Thoracic aorta (tissue), 2 donors: ENCODE measurements at places on chromosomes 16 and 17.

DNA sequence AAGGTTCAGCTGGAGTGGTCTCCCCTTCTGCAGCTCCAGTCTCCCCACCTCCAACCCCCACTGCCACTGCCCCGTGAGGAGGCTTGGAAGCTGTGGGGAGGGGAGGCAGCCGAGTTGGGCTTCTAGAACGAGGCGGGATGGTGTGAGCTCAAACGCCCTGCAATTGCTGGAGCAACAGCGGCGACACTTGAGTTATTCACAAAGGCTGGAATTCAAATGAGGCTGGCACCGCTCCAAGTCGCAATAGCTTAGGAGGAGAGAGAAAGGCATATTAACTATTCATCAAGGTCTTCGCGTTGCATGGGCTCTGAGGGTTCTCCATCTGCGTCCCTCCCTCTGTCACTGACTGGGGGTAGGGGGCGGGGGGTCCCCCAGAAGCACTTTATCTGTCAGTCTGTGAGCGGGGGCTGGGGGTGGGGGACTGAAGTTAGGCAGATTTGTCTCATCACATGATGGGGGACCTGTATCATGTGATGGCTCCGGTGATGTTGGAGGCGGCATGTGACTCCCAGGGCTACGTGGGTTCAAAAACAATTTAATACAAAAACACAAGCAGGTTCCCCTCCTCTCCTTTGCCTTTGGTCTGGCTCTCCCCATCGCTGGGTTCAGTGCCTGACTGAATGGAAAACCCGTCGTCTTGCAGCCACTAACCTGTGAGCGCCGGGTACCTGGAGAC is 70.5 kb downstream of the RBBP6 start:
- H3K4me1 ChIP-seq, result no peaks in the 10 kb centered on the region
- no peaks in the 10 kb centered on the region for H3K36me3 ChIP-seq
- H3K27me3 ChIP-seq, result no peaks in the 10 kb centered on the region
- DNase-seq, result peak; percentile 39

- peaks cover 45% of the 10 kb centered on the region for H3K36me3 ChIP-seq
- H3K27me3 ChIP-seq, result no peaks in the 10 kb centered on the region
- H3K27ac ChIP-seq, result no peak overlapping the region
- no peak overlapping the region for H3K4me3 ChIP-seq
Observed at GRCh38 chr16:1749152-1750117, 21.9 kb downstream of the NME3 start.

DNA sequence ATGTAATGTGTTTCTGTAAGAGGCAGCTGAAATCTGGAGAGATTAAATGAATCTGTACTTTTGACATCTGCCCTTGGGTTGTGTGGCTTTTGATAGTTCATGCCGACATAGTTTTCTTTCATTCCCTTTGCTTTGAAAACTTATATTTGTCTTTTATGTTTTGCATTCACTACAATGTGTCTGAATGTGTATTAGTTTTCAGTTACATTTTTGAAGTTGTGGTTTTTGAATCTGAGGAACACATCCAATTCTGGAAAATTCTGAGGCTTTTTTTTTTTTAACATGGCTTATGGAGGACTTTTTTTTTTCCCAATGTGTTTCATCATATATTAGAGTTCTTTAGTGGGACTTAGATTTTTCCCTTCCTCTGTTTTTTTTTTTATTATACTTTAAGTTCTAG is 683.7 kb upstream of the SOX9 start:
- no peaks in the 10 kb centered on the region for H3K4me1 ChIP-seq
- H3K4me3 ChIP-seq, result no peak overlapping the region
- H3K27ac ChIP-seq, result no peak overlapping the region
- DNase-seq, result no peak

DNA sequence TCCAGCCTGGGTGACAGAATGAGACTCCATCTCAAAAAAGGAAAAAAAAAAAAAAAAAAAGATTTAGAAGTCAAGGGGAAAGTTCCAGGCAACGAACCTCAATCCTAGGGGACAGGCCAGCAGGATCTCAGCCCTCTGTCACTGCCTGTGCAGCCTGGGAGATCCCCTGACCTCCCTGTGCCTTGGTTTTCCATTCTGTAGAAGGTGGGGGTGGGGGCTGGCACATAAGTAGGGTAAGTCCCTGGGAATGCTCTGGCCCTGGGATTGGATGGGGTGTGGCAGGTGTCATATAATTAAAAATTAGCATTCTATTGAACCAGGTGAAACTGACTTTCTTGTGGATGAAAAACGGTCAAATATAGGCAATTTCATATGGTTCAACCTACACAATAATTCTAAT is 90.5 kb downstream of the C16orf78 start:
- DNase-seq, result no peak
- no peaks in the 10 kb centered on the region for H3K4me1 ChIP-seq
- no peak overlapping the region for H3K4me3 ChIP-seq
- H3K27me3 ChIP-seq, result no peaks in the 10 kb centered on the region
- H3K27ac ChIP-seq, result no peak overlapping the region

DNA sequence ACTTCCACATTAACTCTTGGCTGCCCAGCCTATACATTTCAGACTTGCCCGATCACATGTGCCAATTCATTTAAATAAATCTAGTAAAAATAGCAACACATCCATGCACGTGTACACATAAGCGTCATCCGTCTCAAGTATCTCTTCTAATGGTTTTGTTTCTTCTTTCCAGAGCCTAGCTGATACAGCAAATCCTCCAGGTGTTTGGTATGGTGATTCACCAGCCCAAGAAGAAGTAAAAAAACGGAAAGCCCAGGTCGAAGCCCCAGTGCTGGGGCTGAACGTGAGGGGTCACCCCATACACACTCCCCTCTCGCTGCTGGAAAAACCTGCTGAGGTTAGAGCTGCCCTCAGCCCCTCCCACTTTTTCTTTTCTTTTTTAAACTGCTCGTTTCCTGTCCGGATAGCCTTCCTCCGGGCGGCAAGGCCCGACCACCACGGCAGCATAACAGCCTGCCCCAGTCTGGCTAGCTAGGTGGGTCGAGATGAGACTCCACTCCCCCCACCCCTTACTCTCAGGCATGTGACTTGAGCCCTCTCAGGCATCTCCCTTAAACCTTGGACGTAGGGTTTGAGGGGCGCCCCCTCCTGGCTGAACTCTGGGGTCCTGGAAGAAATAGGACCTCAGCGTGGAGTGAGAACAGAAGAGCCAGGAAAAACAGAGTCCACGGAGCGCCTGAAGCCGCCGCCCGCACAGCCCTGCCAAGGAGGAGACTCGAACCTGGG is 13.9 kb upstream of the OR1F1 start:
- no peaks in the 10 kb centered on the region for H3K36me3 ChIP-seq
- peaks cover 39% of the 10 kb centered on the region for H3K27me3 ChIP-seq
- H3K27ac ChIP-seq, result no peak overlapping the region
- H3K4me1 ChIP-seq, result peaks cover 15% of the 10 kb centered on the region

- DNase-seq, result no peak
- H3K4me3 ChIP-seq, result peak overlapping the region; percentile 71
- H3K27ac ChIP-seq, result no peak overlapping the region
- no peaks in the 10 kb centered on the region for H3K27me3 ChIP-seq
- no peaks in the 10 kb centered on the region for H3K4me1 ChIP-seq
Observed at GRCh38 chr17:5122586-5123342, 6.9 kb downstream of the USP6 start.

GRCh38 chr17:43698678-43699437 is 37.1 kb upstream of the MEOX1 start:
- H3K4me3 ChIP-seq, result no peak overlapping the region
- DNase-seq, result no peak
- H3K27me3 ChIP-seq, result no peaks in the 10 kb centered on the region

GRCh38 chr16:70158261-70158939 is 15.2 kb upstream of the CLEC18C start:
- H3K4me1 ChIP-seq, result no peaks in the 10 kb centered on the region
- no peaks in the 10 kb centered on the region for H3K27me3 ChIP-seq
- H3K36me3 ChIP-seq, result peaks cover 87% of the 10 kb centered on the region
- no peak overlapping the region for H3K4me3 ChIP-seq
- DNase-seq, result no peak
- no peak overlapping the region for H3K27ac ChIP-seq

GRCh38 chr17:1095090-1095852 is 84.5 kb downstream of the ABR start:
- no peak overlapping the region for H3K4me3 ChIP-seq
- H3K27ac ChIP-seq, result peak overlapping the region; percentile 17
- peaks cover 56% of the 10 kb centered on the region for H3K36me3 ChIP-seq
- DNase-seq, result no peak

DNA sequence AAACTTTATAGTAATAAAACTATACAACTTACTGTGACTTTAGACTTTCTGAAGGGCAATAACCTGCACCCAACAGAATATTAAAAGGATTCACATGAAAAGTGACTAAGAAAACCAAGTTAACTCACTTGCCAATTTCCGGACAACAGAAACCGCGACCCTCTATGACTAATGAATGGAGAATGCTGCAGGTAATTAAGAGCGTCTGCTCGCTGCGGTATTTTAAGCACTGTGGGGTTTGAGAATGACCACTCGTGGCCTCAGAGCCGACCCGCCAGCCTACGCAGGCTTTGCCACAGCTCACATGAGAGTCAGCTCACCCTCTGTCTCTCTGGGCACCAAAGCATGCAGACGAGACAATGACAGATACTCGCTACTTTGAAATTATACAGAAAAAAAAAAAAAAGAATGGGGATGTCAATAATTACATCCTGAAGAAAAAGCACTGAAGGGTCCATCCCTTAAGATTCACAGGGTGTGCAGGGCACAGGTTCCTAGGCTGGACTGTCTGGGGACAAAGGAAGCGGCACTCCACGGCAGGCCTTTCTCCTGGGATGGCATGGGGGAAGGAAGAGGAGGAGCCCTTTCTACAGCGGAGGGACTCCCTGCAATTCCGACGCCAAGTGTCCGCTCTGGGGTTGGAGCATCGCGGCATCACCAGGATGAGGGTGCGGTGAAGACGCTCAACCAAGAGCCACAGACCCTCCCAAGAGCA is 35.0 kb downstream of the ZCCHC14 start:
- no peaks in the 10 kb centered on the region for H3K27me3 ChIP-seq
- peaks cover 13% of the 10 kb centered on the region for H3K4me1 ChIP-seq
- no peak for DNase-seq
- no peak overlapping the region for H3K4me3 ChIP-seq
- H3K27ac ChIP-seq, result no peak overlapping the region

- H3K4me3 ChIP-seq, result no peak overlapping the region
- H3K4me1 ChIP-seq, result no peaks in the 10 kb centered on the region
- no peak overlapping the region for H3K27ac ChIP-seq
- no peak for DNase-seq
- no peaks in the 10 kb centered on the region for H3K27me3 ChIP-seq
Observed at GRCh38 chr16:84088695-84089395, 27.9 kb downstream of the MBTPS1 start.

GRCh38 chr16:29148131-29148691 is 163.4 kb downstream of the LAT start:
- H3K4me3 ChIP-seq, result no peak overlapping the region
- no peak for DNase-seq
- H3K27ac ChIP-seq, result no peak overlapping the region
- no peaks in the 10 kb centered on the region for H3K4me1 ChIP-seq
- H3K27me3 ChIP-seq, result no peaks in the 10 kb centered on the region
